ENCODE measurements at places on chromosomes 3 and 15. TPM values are rescaled to one million over a fixed set of nuclear protein-coding genes. Genes with fewer than 3 reads are reported as not detected.

- DNase-seq = no peak
- H3K27ac ChIP-seq = no peak overlapping the region
- no peaks in the 10 kb centered on the region for H3K4me1 ChIP-seq
- H3K36me3 ChIP-seq = no peaks in the 10 kb centered on the region
Observed at GRCh38 chr3:141505166-141505565, 18.3 kb downstream of the RASA2 start.

DNA sequence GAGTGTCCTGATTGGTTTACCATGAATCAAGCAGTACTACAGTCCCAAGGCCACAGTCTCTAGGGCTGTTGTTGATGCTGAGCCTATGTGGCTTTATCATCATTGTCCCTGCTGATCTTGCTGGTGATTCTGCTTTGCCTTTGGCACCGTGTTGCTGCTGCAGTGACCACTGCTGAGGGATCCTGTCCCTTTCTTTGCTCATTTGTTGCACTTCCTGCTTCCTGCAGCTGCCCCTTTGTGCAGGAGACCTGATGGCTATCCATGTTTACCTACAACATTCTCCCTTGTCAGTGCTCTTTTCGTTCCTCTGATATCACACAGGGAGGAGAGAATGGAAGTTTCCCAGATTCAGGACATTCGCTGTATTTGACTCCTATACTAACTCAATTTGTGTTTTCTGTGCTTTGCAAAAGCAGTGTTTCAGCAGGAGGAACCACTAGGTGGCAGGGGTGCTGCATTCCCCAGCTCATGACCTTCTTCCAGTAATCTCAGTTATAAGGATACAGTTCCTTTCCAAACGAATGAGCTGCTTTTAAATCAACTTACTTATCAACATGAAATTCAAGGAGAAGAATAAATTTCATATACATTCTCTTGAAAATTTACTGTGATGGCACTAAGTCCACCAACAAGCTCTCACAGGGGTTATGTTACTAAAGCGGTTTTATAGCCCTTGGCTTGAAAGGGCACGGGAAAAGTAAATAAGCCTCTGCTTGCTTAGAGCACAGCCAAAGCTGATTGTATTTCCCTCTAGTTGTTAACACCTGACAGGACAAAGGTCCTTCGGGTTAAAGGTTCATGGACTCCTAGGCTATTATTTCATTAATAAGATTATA, 9.7 kb upstream of the THUMPD3 start:
- peak; percentile 50 for DNase-seq
- H3K27ac ChIP-seq = peak overlapping the region; percentile 22
- no peaks in the 10 kb centered on the region for H3K4me1 ChIP-seq
- no peaks in the 10 kb centered on the region for H3K27me3 ChIP-seq

- H3K27ac ChIP-seq = no peak overlapping the region
- DNase-seq = no peak
- H3K27me3 ChIP-seq = no peaks in the 10 kb centered on the region
- H3K4me1 ChIP-seq = no peaks in the 10 kb centered on the region
- no peaks in the 10 kb centered on the region for H3K36me3 ChIP-seq
Observed at GRCh38 chr3:119401503-119402440, 61.6 kb downstream of the TMEM39A start.

GRCh38 chr3:120140098-120140742, 46.0 kb upstream of the GSK3B start:
- H3K4me1 ChIP-seq = no peaks in the 10 kb centered on the region
- no peak overlapping the region for H3K4me3 ChIP-seq
- no peak for DNase-seq
- no peaks in the 10 kb centered on the region for H3K36me3 ChIP-seq

DNA sequence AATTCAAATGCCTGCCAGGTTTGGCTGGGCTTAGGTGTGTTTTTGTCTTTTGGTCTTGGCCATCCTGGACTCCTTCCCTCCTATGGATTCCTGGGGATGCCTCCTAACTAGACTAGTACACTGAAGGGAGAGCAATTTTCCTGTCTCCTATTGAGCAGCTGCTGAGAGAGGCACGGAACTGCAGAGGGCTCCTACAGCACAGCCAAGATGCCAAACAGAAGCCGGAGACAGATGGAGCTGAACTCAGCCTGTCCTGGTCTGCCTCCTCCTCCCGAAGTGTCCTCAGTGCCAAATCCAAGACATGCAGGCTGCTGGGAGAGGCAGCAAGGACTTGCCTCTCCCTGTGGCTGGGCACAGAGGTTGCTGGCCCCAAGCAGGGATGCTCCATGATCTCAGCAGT, 256.6 kb upstream of the PROK2 start:
- H3K27me3 ChIP-seq = no peaks in the 10 kb centered on the region
- no peaks in the 10 kb centered on the region for H3K4me1 ChIP-seq
- no peak overlapping the region for H3K27ac ChIP-seq
- H3K4me3 ChIP-seq = no peak overlapping the region

DNA sequence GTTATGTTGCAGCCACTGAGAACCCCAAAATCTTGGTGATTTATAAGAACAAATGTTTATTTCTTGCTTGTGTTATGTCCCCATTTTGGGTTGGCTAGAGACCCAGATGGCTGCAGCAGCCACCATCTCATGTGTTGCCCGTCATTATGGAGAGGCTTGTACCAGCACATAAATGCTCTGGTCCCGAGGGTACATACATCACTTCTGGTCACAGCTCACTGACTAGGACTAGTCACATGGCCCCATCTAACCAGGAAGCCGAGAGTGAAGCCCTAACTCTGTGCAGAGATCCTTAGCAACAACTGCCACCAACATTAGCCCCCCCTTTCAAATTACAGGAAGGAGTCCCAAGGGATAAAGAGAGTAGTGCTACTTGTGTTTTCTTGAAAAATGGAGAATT, 25.5 kb upstream of the HACD2 start:
- H3K36me3 ChIP-seq = no peaks in the 10 kb centered on the region
- no peak for DNase-seq
- no peak overlapping the region for H3K4me3 ChIP-seq
- no peak overlapping the region for H3K27ac ChIP-seq
- no peaks in the 10 kb centered on the region for H3K27me3 ChIP-seq

DNA sequence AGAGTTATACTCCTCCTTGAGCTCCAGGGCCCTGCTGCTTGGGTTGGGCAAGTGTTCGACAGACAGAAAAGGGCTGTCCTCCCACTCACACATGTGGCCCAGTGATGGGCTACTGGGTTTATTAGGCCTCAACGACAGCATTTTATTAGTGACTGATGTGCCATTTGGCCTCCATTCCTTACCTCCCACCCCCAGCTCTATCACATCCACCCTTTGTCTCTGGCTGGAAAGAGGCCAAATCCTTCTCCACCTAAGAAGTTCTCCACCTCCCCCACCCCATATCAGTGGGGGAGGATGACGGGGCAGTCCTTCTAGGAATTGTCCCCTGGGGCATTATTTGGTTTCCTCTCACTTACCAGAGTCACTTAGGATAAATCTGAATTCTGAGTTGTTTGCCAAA, 57.1 kb upstream of the WNT5A start:
- H3K27me3 ChIP-seq = no peaks in the 10 kb centered on the region
- DNase-seq = no peak
- no peak overlapping the region for H3K4me3 ChIP-seq

- no peaks in the 10 kb centered on the region for H3K4me1 ChIP-seq
- no peaks in the 10 kb centered on the region for H3K36me3 ChIP-seq
Observed at GRCh38 chr3:40304352-40304751, 5.2 kb upstream of the EIF1B start.

DNA sequence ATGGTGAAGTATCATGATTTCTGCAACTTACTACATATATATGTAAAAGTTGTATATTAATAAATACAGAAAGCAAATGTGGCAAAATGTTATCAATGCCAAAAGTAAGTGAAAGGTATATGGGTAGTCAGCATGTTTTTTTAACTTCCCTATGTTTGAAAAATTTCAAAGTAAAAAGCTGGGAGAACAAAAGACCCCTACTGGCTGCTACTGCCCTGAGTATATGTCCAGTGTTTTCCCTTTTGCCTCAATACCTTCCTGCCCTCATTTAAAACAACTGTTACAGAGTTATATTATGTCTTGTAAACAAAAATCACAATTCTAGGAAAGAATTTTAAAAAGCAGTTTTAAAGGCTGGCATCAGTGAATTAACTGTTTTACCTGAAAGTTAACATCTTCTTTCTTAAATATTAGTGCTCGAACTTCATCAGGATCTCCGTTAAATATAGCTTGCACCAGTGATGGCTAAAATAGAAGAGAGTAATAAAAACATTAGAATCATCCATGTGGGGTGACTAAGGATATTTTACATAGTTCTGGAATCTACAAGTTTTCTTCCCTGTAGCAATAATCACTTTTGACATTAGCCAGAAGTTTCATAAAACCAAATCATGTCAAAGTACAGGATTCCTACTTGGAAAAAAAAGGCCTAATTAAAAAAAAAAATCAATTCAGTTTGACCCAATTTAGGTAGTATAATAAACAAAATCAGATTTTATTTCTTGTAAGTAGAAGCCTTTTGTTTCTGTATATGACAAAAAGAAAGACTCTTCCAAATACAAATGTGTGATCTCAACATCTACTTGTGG, 2.7 kb downstream of the ANKRD28 start:
- H3K27me3 ChIP-seq = no peaks in the 10 kb centered on the region
- no peaks in the 10 kb centered on the region for H3K36me3 ChIP-seq
- H3K4me1 ChIP-seq = peaks cover 4% of the 10 kb centered on the region
- DNase-seq = no peak

GRCh38 chr15:63502843-63503738, 1.3 kb upstream of the USP3 start:
- no peaks in the 10 kb centered on the region for H3K27me3 ChIP-seq
- peak; percentile 86 for DNase-seq
- peak overlapping the region; percentile 98 for H3K27ac ChIP-seq
- no peaks in the 10 kb centered on the region for H3K36me3 ChIP-seq
- H3K4me1 ChIP-seq = peaks cover 33% of the 10 kb centered on the region
- H3K4me3 ChIP-seq = peak overlapping the region; percentile 93

DNA sequence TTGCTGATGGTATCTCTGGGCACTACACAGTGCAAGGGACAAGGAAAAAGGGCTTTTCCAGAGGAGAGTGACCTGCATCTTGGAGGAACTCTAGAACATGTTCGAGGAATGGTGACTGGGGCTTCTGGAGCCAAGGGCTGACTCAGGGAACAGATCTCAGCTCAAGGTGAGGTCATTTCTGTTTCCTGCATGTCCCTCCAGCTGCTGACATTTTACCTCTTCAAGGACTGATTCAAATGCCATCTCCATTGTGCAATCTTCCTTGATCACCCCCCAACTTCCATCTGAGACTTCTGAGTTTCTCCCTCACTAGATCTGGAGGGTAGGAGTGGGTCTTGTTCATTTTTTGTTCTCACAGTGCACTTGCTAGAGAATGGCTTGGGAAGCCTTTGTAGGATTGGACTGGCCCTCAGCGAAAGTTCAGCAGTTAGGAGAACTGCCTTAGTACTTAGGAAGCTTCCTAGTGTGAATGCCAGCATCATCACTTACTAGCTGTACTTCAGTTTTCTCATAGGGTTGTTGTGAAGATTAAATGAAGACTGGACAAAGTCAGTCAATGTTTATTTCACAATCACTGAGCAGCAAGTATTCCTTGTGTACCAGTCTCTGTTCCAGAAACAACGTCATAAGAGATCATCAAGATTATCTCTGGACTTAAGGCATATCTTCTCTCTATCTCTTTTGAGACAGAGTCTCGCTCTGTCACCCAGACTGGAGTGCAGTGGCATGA, 2.6 kb upstream of the IDH3A start:
- no peak overlapping the region for H3K27ac ChIP-seq
- DNase-seq = no peak
- no peak overlapping the region for H3K4me3 ChIP-seq
- no peaks in the 10 kb centered on the region for H3K4me1 ChIP-seq

- no peaks in the 10 kb centered on the region for H3K27me3 ChIP-seq
- no peaks in the 10 kb centered on the region for H3K4me1 ChIP-seq
- H3K4me3 ChIP-seq = no peak overlapping the region
Observed at GRCh38 chr3:143070977-143071551, 48.5 kb upstream of the CHST2 start.

GRCh38 chr3:51942603-51943450, 664 bp downstream of the PARP3 start:
- DNase-seq = peak; percentile 60
- peak overlapping the region; percentile 44 for H3K4me3 ChIP-seq
- H3K27ac ChIP-seq = peak overlapping the region; percentile 96
- no peaks in the 10 kb centered on the region for H3K36me3 ChIP-seq

CILP gene
- total RNA-seq = 203 TPM

ADAMTS17 gene
- total RNA-seq = 5.1 TPM

P2RY1 gene
- 0.98 TPM for total RNA-seq

REC114 gene
- not detected for total RNA-seq

A4GNT gene
- not detected for total RNA-seq

LRRC2 gene
- total RNA-seq = 1.5 TPM

Measured in breast epithelium (tissue), 4 donors.